ENCODE measurements at places on chromosomes 1 and 21.

DNA sequence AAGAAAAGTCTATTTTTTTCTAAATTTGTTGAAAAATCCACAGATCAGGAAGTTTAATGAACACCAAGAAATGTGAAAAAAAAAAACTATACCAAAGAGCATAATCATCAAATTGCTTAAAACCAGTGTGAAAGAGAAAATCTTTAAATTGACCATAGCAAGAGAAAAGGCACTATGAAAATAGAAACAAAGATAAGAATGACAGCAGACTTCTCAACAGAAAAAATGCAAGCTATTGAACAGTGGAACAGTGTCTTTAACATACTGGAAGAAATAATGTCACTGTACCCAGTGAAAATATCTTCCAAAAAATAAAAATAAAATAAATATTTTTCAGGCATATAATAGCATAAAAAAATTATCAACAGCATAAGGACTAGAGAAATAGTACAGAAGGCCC, 243.0 kb upstream of the GJB5 start:
- no peaks in the 10 kb centered on the region for H3K4me1 ChIP-seq
- DNase-seq = no peak
- H3K27ac ChIP-seq = no peak overlapping the region
- H3K4me3 ChIP-seq = no peak overlapping the region

DNA sequence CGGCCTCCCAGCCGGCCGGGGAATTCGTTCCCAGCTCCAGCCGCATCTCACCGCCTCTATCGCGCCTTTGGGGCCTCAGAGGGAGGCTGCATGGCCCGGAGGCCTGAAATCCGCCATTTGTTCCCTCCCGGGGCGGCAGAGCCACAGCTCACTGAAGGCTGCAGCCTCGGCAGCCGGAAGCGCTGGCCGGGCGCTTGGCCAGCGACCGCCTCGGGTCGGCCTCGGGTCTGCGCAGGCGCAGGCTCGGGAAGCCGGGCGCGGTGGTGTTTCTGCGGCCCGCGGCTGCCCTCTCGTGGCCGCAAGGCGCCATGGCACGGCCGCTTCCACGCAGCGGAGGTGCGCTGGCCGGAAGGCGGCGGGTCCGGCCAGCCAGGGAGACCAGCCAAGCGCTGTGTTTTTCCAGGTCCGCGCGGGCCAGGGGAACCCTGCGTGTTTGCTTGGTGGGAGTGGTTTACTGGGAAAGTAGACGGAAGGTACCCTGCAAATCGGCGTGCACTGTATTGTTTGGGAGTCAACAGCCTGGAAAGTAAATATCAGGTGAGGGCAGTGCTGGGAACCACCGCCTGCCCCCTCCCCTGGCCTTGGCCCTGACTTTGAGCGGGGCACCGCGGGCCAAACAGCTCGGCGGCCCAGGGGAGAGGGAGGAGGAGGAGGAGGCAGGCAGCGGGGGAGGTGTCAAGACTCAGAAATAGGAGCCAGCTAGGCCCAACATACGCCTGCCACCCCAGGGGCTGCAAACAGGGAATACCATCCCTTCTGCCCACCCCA, 52.7 kb upstream of the CD34 start:
- no peaks in the 10 kb centered on the region for H3K36me3 ChIP-seq
- no peak overlapping the region for H3K27ac ChIP-seq
- DNase-seq = peak; percentile 66
- H3K4me1 ChIP-seq = peaks cover 23% of the 10 kb centered on the region

- peaks cover 30% of the 10 kb centered on the region for H3K4me1 ChIP-seq
- no peak overlapping the region for H3K4me3 ChIP-seq
- DNase-seq = no peak
- H3K27ac ChIP-seq = no peak overlapping the region
- H3K36me3 ChIP-seq = no peaks in the 10 kb centered on the region
These were observed 12.2 kb upstream of the RAB4A start for GRCh38 chr1:229258757-229259060.

GRCh38 chr1:55211863-55212262, 3.3 kb downstream of the USP24 start:
- H3K27me3 ChIP-seq = no peaks in the 10 kb centered on the region
- H3K4me1 ChIP-seq = peaks cover 33% of the 10 kb centered on the region

- DNase-seq = no peak
- peak overlapping the region; percentile 82 for H3K4me3 ChIP-seq
- H3K4me1 ChIP-seq = peaks cover 38% of the 10 kb centered on the region
- H3K27ac ChIP-seq = no peak overlapping the region
These were observed 1.4 kb downstream of the ATF3 start for GRCh38 chr1:212609701-212610574.
